ENCODE measurements at places on chromosomes 6 and 20.

- no peaks in the 10 kb centered on the region for H3K36me3 ChIP-seq
- no peak for DNase-seq
- H3K27ac ChIP-seq: no peak overlapping the region
- H3K4me3 ChIP-seq: no peak overlapping the region
These were observed 553.2 kb downstream of the CD83 start for GRCh38 chr6:14670806-14671205.

DNA sequence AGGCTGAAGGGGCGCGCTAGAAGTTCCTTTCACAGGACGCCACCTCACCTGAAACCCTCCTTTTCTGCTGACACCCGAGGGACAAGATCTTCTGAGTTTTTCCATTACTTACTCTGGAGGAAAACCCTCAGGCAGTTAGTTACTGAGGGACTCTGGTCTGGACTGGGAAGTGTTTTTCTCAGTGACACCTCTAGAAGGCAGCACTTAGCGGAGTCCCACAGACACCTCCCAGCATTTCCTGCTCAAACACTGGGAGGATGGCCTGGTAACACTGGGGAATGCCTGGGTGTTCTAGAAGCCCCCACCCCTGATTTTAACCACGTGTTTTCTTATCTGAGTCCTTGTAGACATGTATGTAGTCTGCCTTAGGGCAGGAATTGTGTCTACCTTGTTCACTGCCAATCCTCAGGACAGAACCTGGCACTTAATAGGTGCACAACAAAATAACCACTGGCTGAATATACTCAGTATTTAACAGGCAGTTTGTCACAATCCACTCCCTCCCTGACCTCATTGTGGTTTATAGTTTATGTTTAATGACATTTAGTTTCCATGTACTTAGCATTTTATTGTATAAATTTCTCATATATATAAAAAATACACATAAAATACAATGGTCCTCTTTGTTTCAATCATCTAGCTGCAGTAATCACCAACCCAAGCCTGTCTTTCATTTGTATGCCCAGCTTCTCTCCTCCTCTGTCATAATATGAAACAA is 4.8 kb downstream of the GSTA3 start:
- no peaks in the 10 kb centered on the region for H3K27me3 ChIP-seq
- H3K36me3 ChIP-seq: no peaks in the 10 kb centered on the region
- DNase-seq: peak; percentile 86
- H3K4me3 ChIP-seq: no peak overlapping the region

GRCh38 chr20:7637184-7637583 is 303.1 kb downstream of the HAO1 start:
- no peaks in the 10 kb centered on the region for H3K4me1 ChIP-seq
- no peaks in the 10 kb centered on the region for H3K27me3 ChIP-seq
- DNase-seq: no peak

GRCh38 chr20:24056491-24056890 is 67.9 kb upstream of the GGTLC1 start:
- H3K4me1 ChIP-seq: no peaks in the 10 kb centered on the region
- H3K4me3 ChIP-seq: no peak overlapping the region
- no peaks in the 10 kb centered on the region for H3K36me3 ChIP-seq
- no peak for DNase-seq

DNA sequence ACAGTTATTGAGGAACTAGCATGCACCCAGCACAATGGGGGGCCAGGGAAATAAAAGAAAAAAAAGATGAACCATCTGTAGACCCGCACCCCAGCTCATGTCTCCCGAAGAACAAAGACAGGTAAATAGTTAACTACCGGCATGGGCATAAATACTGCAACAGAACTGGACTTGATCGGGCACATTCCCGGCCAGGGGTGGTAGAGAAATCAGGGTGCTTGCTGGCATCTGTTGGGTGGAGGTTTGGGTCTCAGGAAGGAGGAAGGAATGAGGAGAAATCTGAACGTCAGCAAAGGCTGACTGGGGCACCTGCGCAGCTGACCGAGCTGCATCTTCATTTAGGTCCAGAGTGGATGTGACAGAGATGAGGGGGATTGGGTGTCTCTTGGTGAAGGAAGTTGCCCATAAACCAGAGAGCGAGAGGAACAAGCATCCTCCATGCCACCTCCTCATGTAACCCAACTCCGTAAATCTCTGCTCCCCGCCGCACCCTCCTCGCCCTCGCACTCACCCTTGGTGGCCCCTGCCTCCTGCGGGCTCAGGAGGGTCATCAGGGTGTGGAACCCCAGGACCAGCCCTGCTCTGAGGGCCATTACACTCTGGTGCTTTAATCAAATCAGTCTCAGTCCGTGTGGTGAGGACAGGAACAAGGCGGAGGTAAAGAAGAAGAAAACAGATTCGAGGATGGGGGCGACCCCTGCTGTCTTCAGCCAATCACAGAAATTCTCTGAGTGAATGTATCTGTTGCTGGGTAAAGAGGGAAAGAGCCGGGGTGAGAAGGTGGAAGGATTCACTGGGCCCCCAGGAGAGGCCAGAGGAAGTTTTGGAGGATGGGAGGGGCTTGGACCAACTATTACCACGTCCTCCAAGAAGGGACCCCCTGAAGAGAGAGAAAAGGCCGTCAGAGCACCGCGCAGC is at the start of gene HLA-DOA:
HLA-DOA (minus strand) TSS at position 648 of the 918 bp plus-strand sequence.
- H3K36me3 ChIP-seq: no peaks in the 10 kb centered on the region
- H3K4me3 ChIP-seq: peak within 1 kb of the TSS; percentile 42
- H3K4me1 ChIP-seq: peaks cover 3% of the 10 kb centered on the region
- no peaks in the 10 kb centered on the region for H3K27me3 ChIP-seq
- peak; percentile 96 for DNase-seq
- H3K27ac ChIP-seq: no peak within 1 kb of the TSS

GRCh38 chr6:6566766-6567165 is 21.8 kb upstream of the LY86 start:
- no peak overlapping the region for H3K4me3 ChIP-seq
- DNase-seq: no peak
- no peak overlapping the region for H3K27ac ChIP-seq
- no peaks in the 10 kb centered on the region for H3K4me1 ChIP-seq
- no peaks in the 10 kb centered on the region for H3K36me3 ChIP-seq
- H3K27me3 ChIP-seq: no peaks in the 10 kb centered on the region

DNA sequence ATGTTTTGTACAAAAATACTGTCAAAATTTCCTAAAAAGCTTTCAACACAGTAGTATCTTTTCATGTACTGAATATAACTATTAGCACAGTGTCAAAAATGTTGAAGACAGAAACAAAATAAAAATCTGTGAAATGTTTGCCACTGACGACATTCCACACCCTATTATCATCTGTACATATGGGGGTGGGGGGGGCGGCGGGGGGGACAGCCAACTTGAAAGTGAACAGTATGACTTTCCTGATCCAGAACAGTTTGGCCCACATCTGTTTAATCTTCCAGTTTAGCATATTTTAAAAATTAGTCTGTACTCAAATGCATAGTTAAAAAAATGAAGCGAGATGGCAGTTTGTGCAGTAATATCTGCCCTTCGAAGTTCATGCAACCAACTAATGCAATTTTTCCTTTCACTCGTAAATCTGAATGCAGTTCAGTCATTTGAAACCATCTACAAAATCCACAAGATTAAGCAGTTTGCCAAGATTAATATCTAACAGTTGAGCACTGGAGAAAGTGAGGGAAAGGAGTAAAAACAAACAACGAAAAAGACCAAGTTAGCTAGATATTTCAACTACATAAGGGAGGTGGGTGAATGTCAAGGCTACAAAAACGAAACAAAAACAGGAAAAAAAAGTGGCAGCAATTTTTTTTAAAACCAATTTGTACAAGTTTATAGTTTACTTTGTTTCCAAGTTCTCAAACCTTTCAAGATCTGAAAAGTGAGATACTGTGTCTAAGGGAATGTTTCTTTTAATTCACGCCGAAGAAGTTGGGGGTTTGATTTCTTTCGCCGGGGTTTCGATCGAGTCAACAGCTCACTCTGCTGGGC is 1.9 kb downstream of the CITED2 start:
- H3K27ac ChIP-seq: peak overlapping the region; percentile 74
- H3K4me3 ChIP-seq: peak overlapping the region; percentile 54
- DNase-seq: no peak
- H3K4me1 ChIP-seq: peaks cover 13% of the 10 kb centered on the region
- no peaks in the 10 kb centered on the region for H3K27me3 ChIP-seq

DNA sequence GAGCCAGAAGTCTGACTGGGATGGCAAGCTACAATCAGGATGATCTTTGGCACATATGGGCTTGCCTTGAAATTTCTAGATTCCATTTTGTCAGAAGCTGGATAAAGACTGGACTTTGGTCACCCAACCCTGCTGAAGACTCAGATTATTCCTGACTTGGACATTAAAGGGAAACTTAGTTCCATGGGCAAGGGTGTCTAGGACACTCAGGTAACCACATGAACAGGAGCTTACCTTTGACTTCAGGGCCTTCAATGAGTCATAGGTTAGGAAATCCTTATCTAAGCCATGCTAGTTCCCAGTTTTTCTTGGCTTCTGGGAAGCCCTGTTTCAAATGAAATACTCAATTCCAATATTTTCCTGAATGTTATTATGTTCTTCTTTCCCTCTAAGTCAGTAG is 28.5 kb upstream of the IFNGR1 start:
- no peaks in the 10 kb centered on the region for H3K4me1 ChIP-seq
- no peak overlapping the region for H3K4me3 ChIP-seq
- no peaks in the 10 kb centered on the region for H3K27me3 ChIP-seq
- H3K36me3 ChIP-seq: no peaks in the 10 kb centered on the region
- DNase-seq: no peak

GRCh38 chr6:108592371-108593337 is 31.9 kb downstream of the FOXO3 start:
- H3K4me3 ChIP-seq: no peak overlapping the region
- peak; percentile 57 for DNase-seq
- H3K27ac ChIP-seq: no peak overlapping the region
- H3K27me3 ChIP-seq: no peaks in the 10 kb centered on the region

DNA sequence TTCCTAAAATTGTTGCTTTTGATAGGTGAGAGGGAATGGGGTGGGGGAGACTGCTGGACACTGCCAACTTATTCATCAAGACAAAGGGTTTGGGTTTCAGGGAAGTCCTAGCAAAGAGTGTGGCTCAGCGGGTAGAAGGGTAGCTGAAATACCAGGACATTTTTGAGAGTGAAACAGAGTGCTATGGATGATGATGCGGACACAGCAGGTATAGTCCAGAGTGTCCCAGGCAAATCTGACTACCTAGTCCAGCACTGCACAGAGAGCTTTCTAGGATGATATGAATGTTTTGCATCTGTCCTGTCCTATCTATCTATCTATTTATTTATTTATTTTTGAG is 154.3 kb downstream of the BCAS1 start:
- no peak for DNase-seq
- no peaks in the 10 kb centered on the region for H3K36me3 ChIP-seq
- H3K27ac ChIP-seq: no peak overlapping the region
- peaks cover 18% of the 10 kb centered on the region for H3K4me1 ChIP-seq
- H3K27me3 ChIP-seq: no peaks in the 10 kb centered on the region
- no peak overlapping the region for H3K4me3 ChIP-seq

GRCh38 chr6:7978736-7979135 is 68.1 kb upstream of the TXNDC5 start:
- H3K27me3 ChIP-seq: no peaks in the 10 kb centered on the region
- no peak overlapping the region for H3K27ac ChIP-seq
- no peaks in the 10 kb centered on the region for H3K36me3 ChIP-seq
- H3K4me3 ChIP-seq: no peak overlapping the region
- no peak for DNase-seq
- no peaks in the 10 kb centered on the region for H3K4me1 ChIP-seq

DNA sequence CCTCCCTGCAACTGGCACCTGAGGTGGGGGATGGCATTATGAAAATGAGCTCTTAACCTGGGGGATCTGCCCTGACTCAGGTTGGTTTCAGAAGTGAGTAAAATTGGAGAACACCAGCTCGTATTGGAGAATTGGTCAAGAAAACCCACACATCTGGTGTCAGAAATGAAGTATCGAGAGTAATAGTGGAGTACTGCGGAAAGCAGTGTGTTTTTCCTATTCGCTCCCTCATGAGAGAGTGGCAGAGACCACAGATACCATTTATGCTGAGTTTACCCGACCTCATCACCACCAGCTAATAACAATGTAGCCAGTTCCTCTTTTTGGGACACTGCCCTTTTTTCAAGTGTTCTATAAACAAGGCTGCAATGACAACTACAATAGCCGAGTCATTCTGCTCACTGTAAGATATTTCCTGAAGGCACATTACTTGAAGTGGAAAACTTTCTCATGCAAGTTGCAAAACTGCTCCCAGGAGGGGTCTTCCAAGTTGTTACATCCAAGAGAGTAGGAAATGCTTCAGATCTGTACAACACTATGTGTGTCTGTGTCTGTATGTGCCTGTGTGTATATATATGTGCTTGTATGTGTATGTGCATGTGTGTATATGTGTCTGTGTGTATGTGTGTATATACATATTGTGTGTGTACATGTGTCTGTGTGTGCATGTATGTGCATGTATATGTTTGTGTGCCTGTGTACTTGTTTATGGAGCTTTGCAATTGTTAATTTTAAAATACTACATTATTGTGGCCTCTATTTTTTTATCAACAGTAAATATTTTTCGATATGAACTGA is 106.0 kb upstream of the CST7 start:
- H3K36me3 ChIP-seq: no peaks in the 10 kb centered on the region
- no peak overlapping the region for H3K27ac ChIP-seq
- H3K4me1 ChIP-seq: no peaks in the 10 kb centered on the region
- H3K27me3 ChIP-seq: no peaks in the 10 kb centered on the region

DNA sequence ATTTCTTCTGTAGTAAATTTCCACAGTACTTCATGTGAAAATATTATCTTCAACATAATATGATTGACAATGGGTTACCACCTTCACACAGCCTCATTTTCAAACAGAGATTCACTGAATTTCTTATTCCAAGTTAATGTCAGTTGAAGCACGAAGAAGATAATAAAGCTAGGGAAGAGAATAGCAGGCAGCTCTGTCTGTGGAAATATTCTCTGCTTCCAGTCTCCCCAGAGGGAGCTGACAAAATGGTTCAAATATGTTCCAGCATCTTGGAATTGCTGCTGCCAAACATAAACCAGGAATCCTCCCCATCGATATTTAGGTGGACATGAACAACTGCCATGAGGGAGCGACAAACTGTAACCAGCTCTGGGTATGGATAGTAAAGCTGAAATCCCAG is 224.8 kb downstream of the GJA1 start:
- no peaks in the 10 kb centered on the region for H3K27me3 ChIP-seq
- H3K4me3 ChIP-seq: no peak overlapping the region
- H3K27ac ChIP-seq: no peak overlapping the region

- no peaks in the 10 kb centered on the region for H3K4me1 ChIP-seq
- no peak overlapping the region for H3K4me3 ChIP-seq
- DNase-seq: no peak
- no peak overlapping the region for H3K27ac ChIP-seq
- H3K27me3 ChIP-seq: no peaks in the 10 kb centered on the region
- no peaks in the 10 kb centered on the region for H3K36me3 ChIP-seq
These were observed 26.8 kb upstream of the MRGBP start for GRCh38 chr20:62769346-62770071.

- H3K36me3 ChIP-seq: no peaks in the 10 kb centered on the region
- H3K4me3 ChIP-seq: no peak overlapping the region
- H3K4me1 ChIP-seq: no peaks in the 10 kb centered on the region
- H3K27ac ChIP-seq: peak overlapping the region; percentile 5
These were observed 16.9 kb downstream of the MPC1 start for GRCh38 chr6:166365806-166366205.

DNA sequence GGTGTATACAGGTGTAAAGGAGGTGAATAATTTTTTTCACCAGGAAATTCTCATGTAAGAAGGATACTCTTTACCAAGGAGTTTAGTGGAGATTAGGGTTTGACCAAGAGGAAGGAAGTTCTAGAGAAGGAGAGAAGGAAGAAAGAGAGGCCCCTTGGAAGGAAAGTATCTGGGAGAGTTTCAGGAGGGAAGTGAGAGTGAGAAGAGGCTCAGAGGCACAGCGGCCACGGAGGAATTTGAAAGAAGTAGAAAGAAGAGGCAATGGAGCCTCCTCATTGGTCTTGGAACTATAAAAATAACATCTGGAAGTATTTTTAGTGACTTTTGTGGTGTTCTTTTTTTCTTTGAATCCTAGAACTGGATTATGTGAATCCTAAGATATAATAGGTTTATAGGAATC is 50.8 kb upstream of the MCUR1 start:
- DNase-seq: no peak
- H3K4me1 ChIP-seq: no peaks in the 10 kb centered on the region
- H3K27me3 ChIP-seq: no peaks in the 10 kb centered on the region
